Globus pallidus (tissue), 1 donor: ENCODE measurements at places on chromosomes 6 and 20.

DNA sequence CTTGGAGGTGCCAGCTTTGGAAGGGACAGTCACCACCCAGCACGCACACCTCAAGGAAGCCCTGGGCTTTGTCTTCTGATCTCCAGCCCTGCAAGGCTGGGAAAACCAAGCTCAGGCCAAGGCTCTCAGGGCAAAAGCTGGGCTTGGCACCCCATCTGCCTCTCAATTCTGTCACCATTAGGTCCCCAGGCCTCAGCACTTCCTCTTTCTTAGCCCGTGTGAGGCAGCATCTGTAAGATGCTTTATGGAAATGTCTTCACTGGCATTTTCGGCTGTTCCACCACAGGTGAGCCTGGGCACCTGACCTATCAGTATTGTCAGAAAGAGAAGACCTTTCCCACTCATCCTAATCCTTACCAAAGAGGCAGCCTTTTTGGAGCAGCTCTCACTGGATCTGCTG, 24.6 kb downstream of the GMEB2 start:
- DNase-seq: no peak

DNA sequence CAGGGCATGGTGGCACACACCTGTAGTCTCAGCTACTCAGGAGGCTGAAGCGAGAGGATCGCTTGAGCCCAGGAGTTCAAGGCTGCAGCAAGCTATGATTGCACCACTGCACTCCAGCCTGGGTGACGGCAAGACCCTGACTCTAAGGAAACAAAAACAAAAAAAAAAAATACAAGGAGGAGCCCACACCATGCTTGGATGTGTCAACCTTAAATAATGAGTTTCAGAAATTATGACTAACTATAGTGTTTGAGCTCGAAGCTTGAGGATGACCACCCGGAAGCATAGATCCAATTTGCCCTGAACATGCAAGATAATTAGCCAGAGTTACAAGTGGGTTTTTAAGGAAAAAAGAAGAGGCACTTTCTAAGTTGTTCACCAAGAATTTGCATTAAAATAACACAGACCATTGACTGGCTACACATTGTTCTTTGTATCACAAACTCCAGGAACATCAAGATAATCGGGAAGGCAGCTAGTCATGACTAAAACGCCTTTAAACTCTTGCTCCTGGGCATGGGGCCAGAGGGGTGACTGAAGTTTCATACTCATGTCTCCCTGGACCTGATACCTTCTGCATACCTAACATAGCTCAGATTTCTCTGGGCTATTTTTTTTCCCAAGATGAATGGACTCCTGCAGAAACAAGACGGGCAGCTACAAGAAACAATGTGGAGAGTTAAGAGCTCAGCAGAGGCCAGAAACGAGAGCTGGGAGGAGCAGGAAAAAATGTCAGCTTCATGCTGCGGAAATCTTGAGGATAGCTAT, 289.6 kb downstream of the PREX1 start:
- DNase-seq: no peak

DNA sequence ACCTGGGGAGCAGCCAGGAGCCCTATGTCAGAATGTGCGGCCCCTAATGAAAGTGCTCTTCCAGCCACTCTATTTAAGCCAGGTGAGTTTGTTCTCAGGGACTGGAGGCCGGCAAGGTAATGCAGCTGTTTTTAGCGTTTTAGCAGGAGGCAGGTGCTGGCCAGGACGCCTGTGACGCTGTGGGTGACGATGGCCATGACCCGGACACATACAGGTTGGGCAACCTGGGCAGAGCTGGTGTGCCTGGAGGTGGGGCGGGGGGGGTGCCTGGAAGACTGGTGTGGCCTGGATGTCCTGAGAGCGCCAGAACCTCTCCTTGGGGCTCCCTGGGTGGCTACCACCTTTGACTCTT, 51.7 kb downstream of the RBM38 start:
- no peak for DNase-seq

DNA sequence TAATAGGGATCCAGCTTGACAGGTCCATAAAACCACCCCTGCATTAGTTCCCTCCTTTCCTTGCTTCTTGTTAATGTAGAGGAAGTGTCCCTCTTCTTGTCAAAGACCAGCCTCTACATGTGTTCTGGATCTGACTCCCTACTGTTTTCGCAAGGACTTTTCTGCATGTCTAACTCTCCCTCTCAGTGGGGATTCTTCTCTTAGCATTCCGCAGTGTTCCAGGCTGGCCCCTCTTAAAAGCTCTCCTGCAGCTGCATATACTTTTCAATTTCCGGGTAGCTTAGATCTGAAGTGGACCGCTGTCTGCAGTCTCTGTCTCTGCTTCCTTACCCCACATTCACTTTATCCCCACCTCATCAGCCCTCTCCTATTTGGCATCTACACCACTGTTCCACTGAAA, 96.1 kb upstream of the MAN1A1 start:
- DNase-seq: no peak

- DNase-seq: no peak
Measured at GRCh38 chr20:3869839-3870634, 19.1 kb upstream of the PANK2 start.

DNA sequence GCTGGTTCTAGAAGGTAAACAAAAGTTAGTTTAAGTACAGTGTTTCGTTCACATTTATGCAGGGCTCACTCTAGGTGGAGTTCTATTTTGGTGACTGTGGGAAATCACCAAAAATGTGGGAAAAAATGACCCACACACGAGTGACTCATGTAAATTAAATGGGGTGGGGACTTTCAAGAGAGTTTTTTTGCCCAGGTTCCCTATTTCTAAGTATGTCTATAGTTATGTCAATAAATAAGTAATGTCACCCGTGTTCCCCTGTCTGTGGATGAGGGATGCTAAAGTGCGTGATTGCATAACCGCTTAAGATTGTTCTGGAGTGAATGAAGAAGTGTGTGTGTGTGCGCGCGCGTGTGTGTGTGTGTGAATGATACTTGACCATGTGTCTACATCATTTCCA, 69.1 kb downstream of the MYB start:
- no peak for DNase-seq

DNA sequence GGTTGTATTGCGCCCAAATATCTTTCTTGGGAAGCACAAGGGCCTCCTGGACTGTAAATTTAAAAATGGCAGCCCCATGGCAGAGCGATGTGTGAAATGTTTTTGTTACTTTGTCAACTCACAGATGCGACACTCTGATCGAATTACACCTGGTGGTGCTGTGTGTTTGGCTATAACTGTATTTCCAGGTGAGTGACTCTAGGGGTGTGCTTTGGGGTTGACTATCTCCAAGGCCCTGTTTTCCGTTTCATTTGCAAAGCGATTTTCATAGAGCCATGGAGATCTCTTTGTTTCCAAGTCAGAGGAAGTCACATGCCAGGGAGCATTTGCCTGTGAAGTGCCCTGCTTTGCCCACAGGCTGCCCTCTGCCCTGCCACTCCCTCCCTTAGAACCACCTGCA, 93.5 kb downstream of the CDC5L start:
- DNase-seq: no peak

GRCh38 chr6:132499757-132500156, 13.2 kb downstream of the STX7 start:
- no peak for DNase-seq

DNA sequence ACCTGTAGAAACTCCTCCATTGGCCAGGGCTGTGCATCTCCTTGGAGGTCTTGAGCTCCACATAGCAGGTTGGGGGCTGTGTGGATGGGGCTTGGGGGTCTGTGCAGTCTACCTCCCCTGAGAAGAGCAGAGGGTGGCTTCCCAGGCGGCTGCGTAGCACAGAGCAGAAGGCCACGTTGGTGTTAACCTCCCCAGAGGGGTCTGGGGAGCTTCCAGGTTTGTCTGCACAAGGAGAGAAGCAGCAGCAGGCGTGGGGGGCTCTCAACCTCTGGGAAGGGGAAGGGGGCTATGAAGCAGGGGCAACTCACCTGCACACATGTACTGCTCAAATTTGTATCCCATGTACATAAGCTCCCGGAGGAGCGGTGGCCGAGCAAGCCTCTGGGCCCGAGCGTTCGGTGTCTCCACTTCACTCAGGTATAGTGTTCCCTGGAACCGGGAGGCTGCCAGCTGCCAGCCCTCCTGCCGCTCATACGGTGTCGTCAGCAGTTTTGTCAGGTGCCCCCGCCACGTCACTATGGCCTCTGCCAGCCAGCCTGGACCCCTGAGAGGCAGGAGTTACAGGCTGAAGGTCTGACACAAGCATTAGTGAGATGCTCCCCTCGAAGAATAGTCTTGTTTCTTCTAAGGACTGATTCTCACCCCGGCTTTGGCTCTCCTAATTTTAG, 1.2 kb downstream of the DXO start:
- no peak for DNase-seq

DNA sequence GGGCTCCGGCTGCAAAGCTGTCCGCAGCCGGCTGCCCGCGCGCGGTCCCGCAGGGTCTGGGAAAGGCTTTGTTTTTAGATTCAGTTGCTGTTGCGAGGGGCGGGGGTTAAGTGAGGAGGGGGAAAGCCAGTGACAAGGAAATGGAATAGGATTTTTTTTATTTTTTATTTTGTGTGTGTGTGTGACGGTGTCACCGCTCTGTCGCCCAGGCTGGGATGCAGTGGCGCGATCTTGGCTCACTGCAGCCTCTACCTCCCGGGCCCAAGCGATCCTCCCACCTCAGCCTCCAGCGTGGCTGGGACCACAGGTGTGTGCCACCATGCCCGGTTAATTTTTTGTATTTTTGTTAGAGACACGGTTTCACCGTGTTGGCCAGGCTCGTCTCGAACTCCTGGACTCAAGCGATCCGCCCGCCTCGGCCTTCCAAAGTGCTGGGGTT, 615 bp upstream of the UBE2J1 start:
- DNase-seq: no peak

DNA sequence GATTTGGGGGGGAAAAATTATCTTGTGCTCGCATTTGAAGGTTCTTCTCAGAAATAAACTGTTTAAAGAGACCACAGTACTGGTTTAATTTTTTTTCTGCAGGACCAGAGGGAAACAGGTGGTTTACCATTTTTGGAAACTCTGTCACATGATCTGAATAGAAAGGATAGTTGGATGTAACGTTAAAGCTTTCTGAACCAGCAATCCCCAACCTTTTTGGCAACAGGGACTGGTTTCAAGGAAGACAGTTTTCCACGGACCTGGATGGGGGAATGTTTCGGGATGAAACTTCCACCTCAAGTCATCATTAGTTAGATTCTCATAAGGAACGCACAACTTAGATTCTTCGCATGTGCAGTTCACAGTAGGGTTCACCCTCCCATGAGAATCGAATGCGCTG, 50.4 kb downstream of the MCM8 start:
- DNase-seq: no peak

DNA sequence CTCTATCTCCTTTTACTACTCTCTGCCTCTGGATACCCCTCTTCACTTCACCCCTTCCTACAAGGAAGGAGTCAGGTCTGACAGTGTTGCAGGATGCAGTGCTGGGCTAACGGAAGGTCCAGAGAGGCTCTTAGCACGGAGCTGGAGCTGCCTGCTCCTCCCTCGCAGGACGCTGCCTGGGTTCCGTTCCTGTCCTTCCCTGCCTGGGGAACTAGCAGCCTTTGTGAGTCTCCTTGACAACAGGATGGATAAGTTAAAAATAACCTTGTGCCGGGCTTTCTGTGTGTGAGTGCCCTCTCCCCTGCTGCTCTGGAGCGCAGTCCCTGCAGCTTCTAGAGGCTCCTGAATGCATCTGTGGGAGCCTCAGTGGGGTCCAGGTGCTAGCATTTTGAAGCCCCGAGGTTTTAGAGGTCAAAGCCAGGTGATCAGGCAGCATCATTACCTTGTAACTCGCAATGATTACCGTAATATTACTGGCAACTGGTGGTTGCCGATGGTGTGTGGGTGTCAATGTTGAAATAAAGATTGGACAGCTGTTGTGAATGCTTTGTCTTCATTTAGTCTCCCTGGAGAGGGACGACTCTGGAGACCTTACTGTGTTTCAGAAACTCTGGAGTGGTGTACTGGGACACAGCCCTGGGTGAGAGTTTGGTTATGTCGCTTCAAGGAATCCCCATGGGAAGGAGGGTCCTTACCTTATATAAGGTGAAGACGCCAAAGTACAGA, 44.4 kb downstream of the CDS2 start:
- DNase-seq: no peak

DNA sequence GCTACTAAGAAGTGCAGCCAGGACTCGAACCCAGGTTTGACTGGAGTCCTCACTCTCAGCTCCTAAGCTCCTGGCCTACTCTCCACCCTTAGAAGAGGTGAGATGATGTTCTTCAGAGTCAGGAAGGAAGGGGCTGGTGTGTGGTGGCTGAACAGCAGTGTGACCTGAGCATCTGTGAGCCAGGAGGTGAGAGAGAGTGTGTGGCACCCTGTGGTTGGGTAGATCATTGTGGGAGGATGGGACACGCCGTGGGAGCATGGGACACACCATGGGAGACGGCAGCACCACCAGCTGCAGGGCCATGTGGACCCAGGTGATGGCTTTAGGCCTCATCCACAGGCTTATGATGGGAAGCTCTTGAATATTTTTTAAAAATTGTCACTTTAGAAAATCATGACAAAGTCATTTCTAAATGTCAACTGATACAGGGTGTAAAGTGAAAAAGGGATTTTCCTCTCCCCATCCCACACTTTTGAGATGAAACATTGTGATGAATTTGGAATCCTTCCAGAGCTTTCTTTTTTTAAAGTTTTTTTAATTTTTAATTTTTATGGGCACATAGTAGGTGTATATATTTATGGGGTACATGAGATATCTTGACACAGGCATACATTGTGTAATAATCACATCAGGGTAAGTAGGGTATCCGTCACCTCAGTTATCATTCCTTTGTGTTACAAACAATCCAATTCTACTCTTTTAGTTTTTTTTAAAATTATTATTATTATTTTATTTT, 31.6 kb downstream of the SRC start:
- DNase-seq: no peak

DNA sequence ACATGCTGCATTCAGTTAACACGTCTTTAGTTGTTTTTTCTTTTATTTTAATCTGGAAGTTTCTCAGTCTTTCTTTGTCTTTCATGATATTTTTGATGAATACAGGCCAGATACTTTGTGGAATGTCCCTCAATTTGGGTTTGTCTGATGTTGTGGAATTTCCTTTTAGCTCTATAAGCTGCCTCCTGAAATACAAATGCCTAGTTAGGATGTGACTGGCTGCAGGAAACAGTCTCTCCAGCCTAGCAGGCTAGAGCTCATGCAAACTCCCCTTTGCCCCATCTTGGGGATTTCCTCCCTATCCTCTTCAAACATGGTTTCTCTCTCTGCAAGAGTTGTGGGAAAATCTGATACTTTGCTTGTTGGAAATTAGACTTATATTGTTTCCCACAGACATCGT, 89.3 kb upstream of the JAG1 start:
- no peak for DNase-seq

DNA sequence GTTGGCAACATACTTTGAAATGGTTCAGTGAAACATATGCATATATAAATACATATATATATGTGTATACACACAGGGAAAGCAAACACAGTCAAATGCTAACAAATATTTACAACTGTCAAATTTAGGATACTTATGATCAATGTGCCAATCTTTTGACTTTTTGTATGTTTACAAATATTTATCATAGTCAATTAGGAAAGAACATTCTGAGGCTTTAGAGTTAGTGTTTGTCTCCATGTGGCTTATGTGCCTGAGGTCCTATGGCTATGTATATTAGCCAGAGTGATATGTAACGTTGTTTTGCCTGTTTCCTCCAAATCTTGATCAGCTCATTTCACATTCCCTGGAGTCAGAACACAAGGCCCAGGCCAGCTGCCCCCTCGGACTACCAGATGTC, 126.5 kb upstream of the MAN1A1 start:
- no peak for DNase-seq
